ENCODE measurements at places on chromosomes 12 and 14. TPM values are rescaled to one million over a fixed set of nuclear protein-coding genes. Genes with fewer than 3 reads are reported as not detected.

DNA sequence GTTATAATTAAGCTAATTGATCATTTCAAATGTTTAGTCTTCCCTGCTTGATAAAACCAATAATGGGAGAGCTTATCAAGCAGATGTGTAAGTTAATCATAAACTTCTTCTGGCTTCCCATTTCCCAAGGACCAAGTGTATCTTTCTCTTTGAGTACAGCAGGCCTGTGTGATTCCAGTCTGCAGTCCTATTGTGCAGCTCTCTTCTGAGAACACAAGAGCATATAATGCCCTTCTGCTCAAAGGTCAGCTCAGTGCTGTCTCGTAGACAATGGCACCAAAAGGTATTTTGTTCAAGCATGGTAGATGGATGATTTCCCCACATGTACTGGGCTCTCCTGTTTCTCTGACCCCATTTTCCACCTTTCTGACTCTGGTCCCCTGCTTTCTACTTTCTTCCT is 101.8 kb upstream of the DYRK2 start:
- H3K36me3 ChIP-seq, result no peaks in the 10 kb centered on the region
- no peaks in the 10 kb centered on the region for H3K4me1 ChIP-seq
- H3K27ac ChIP-seq, result no peak overlapping the region
- H3K4me3 ChIP-seq, result no peak overlapping the region
- H3K27me3 ChIP-seq, result no peaks in the 10 kb centered on the region

Gene ADSS1
- 0.61 TPM for total RNA-seq

DNA sequence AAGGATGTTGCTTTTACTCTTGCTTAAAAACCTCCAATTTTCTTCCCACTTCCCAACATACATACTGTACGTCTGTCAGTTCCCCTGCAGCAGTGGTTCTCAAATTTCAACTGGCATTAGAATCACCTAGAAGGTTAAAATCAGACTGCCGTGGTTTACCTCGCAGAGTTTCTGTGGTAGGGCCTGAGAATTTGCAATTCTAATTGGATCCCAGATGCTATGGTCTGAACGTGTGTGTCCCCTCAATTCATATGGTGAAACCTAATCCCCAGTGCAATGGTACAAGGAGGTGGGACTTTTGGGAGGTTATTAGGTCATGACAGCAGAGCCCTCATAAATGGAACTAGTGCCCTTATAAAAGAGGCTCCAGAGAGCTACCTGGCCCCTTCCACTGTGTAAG is 226.9 kb downstream of the CRADD start:
- no peaks in the 10 kb centered on the region for H3K4me1 ChIP-seq
- no peaks in the 10 kb centered on the region for H3K36me3 ChIP-seq
- no peak overlapping the region for H3K27ac ChIP-seq
- no peak overlapping the region for H3K4me3 ChIP-seq
- no peak for DNase-seq

DNA sequence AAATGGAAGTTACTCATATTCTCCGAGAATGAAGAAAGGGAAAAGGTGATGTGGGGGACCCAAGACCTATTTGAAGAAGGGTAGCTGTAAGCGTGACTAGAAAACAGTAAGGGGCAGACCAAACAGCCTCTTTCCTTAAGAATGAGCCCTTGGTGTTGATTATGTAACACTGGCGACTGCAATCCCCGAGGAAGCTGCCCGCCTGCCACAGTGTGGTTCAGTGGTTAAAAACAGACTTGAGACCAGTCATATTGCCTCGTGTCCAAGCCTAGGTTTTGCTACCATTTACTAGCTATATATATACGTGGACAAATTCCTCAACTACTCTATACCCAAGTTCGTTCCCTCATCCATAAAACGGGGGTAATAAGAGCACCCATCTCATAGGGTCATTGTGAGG is 49.1 kb downstream of the SSPN start:
- no peak overlapping the region for H3K27ac ChIP-seq
- H3K27me3 ChIP-seq, result peaks cover 20% of the 10 kb centered on the region
- H3K36me3 ChIP-seq, result no peaks in the 10 kb centered on the region
- H3K4me1 ChIP-seq, result no peaks in the 10 kb centered on the region
- DNase-seq, result no peak

DNA sequence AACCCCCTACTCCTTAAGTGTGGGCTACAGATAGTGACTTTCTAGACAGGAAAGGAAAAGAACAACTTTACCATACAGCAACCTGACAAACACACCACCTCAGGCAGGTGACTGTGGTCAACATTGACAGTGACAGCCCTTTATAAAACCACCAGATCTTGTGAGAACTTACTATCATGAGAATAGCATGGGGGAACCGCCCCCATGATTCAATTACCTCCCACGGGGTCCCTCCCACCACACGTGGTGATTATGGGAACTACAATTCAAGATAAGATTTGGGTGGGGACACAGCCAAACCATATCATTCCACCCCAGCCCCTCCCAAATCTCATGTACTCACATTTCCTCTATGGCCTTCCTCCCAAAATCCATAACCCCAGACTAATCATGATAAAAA is 16.3 kb downstream of the OR10P1 start:
- H3K27me3 ChIP-seq, result no peaks in the 10 kb centered on the region
- H3K4me3 ChIP-seq, result no peak overlapping the region
- H3K27ac ChIP-seq, result no peak overlapping the region
- DNase-seq, result no peak
- peaks cover 9% of the 10 kb centered on the region for H3K4me1 ChIP-seq

DNA sequence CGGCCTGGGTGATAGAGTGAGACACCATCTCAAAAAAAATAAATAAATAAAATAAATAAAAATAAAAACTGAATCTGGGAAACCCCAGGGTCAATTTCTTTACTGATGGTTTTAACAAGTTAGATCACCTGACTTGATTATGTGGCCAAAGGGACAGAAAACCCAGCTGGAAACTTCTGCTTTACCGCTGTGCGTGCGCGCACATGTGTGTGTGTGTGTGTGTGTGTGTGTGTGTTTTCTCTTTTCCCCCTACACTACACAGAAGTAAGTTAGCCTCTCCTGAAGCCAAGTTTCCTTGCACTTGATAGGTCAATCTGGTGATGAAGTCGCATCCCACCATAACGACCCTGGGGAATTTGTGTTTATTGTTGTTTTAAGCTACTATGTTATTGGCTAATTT is 105.3 kb upstream of the AMN1 start:
- H3K27ac ChIP-seq, result peak overlapping the region; percentile 96
- no peak for DNase-seq
- peaks cover 29% of the 10 kb centered on the region for H3K36me3 ChIP-seq
- peaks cover 45% of the 10 kb centered on the region for H3K4me1 ChIP-seq

Gene PPP2R5E
- total RNA-seq, result 52.4 TPM

Gene KRT6B
- not detected for total RNA-seq
